ENCODE measurements at places on chromosomes 2 and 18.

DNA sequence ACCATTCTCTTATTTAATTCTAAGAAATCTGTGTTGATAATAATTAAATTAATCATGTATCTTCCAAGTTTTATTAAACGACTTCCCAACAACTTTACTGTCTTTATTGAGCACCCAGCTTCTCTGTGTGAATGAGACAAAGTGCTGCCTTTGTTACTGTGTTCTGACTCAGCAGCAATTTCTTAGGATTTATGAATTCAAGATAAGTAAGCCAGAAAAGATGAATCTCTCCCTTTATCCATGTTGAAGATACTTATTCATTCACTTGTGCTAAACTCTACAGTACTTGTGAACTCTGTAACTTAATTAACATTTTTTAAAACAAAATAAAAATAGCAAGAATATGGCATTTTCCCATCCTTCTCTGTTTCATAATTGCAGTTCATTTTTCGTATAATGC lies 1403.3 kb upstream of the DDX18 start:
- ATAC-seq = no peak

DNA sequence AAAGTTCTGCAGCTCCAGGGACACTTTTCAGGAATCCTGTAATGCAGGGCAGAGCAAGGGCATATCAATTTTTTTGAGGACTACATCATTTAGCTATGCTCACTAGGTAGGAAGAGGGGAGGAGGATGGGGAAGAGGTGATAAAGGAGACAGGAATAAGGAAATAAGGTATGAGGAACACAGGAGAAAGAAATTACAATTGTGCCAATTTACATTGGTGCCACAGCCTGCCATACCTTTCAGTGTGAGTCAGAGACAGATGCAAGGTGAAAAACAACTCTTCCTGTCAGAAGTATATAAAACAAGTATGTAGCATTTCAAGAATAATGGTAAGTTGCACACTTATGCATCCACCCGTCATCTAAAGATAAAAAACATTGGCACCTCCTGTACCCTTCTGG lies 5.4 kb upstream of the MRPS9 start:
- no peak for ATAC-seq

- no peak for ATAC-seq
Observed at GRCh38 chr2:181900007-181900651, 8.6 kb downstream of the ITPRID2 start.

GRCh38 chr2:52308156-52308555 lies 1276.2 kb upstream of the NRXN1 start:
- no peak for ATAC-seq

- no peak for ATAC-seq
Observed at GRCh38 chr2:211900000-211900399, 638.6 kb downstream of the ERBB4 start.

DNA sequence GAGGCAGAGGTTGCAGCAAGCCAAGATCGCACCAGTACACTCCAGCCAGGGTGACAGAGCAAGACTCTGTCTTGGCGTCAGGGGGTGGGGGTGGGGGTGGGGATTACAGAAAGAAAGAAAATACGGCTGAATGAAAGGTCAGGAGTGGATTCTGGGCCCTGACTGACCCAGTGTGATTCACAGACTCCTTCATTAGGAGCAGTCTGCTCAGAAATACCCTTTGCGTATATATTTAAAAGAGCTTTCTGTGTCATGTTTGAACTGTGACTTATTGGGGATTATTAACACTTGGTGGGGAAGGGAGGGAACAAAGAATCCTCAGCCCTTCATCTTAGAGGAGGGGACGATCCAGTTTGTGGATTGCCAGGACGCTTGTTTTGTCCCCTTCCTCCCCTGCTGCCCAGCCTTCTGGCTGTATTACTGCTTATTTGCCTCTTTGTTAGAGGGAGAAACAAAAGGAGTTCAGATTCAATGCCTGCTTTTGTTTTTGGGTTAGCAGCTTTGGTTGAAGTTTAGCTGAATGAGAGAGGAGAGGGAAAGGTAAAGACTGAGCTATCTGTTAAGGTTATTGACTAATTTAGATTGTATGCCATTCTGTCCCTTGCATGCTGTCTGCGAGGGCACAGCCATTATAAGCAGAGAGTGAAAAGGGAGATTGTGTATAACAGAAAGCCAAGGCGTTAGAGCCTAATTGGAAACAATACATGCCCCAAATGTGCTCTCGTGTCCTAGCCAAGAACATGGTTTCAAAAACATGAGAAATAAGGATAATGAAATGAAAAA lies 118.3 kb downstream of the FMNL2 start:
- no peak for ATAC-seq

Measured in activated T-helper 17 cell treated with anti-CD3 and anti-CD28 coated beads, Interleukin-2, amount 50 U/mL, for 72 hours (primary cell).